ENCODE measurements at places on chromosomes 3 and 15.

GRCh38 chr15:93282808-93283207 is 193.8 kb upstream of the RGMA start:
- DNase-seq: no peak

- DNase-seq: peak; percentile 36
These were observed 227.6 kb upstream of the POU1F1 start for GRCh38 chr3:87503900-87504498.

- DNase-seq: peak; percentile 66
These were observed 102.0 kb downstream of the STAC start for GRCh38 chr3:36482256-36482655.

DNA sequence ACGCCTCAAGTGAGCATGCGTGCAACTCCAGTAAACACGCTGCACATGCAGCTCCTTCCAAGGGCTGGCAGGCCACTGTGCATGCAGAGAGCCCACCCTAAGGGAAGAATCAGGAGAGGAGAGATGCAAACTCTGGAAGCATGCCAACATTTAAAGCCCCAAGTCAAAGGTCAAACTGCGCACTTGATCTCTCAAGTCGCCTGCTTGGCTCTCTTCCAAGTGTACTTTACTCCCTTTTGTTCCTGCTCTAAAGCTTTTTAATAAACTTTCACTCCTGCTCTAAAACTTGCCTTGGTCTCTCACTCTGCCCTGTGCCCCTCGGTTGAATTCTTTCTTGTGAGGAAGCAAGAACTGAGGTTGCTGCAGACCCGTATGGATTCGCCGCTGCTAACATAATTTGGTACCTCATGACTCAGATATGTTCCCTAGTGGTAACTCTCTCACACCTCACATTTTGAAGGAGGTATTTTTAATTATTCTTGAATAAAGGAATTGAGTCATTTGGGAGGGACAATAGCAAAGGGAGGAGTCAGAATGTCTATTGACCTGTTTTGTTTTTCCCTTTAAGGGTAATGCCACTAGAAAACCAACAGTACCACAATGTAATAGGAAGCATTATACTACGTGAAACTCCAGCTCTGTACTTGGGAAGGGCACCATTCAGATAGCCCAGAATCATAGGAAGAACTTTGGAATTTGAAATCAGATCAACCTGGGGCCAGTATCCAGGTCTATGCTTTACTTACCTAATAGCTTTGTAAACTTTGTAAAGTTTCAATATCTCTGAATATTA is 19.6 kb upstream of the DGKG start:
- no peak for DNase-seq

DNA sequence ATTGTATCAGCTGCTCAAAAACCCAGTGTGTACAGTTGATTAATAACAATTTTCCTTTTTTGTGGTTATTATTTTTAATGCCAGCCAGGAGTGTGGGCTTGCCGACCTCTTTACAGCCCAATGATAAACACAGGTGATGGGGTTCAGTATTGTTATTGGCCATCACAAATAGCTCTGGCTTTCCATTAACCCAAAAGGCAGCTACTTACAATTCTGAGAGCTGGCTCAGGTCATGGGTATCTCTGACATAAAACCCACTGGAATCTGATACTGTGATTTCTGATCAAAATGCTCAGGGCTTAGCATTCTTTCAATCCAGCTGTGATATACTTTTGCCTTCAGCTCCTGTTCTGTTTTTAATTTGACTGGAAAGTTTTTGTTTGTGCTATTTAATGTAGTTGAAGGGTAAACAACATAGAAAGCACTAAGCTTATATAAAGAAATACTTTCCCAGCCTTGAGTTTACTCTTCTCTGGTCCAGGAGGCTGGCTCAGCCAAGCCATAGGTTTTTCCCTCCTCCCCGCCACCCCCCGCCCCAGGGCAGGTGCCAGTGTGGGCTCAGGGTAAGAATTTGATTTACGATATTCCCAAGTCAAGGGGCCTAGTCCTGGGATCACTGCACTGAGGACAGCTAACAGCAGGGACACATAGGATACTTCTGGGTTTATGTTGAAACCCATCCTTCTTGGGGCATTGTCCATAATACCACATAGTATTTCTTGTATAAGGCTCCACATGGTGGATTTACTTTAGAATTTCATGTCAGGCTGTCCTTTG is 54.0 kb upstream of the MYZAP start:
- DNase-seq: no peak

- no peak for DNase-seq
These were observed 137.0 kb upstream of the CRBN start for GRCh38 chr3:3316521-3316920.

All from inflammatory macrophage treated with lipopolysaccharide for 1 hour (primary cell).